ENCODE measurements at places on chromosomes 13 and 19.

- DNase-seq, result no peak
Observed at GRCh38 chr13:24225930-24226329, 65.4 kb downstream of the SPATA13 start.

DNA sequence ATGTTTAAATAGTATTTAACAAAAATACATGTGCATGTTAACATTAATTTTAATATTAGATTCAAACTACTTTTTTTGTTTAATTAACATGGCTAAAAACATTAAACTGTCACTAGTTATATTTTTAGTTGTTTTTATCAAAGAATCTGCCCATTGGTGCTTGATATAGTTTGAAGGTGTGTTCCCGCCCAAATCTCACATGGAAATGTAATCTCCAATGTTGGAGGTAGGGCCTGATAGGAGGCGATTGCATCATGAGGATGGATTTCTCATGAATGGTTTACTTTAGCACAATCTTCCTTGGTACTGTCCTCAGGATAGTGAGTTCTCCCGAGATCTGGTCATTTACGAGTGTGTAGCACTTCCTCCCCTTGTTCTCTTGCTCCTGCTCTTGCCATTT, 2459.4 kb downstream of the PCDH9 start:
- DNase-seq, result no peak

- DNase-seq, result peak; percentile 20
Observed at GRCh38 chr19:58569191-58569942, 3.8 kb downstream of the MZF1 start.

GRCh38 chr19:38076337-38076736, 147.7 kb downstream of the DPF1 start:
- DNase-seq, result no peak

DNA sequence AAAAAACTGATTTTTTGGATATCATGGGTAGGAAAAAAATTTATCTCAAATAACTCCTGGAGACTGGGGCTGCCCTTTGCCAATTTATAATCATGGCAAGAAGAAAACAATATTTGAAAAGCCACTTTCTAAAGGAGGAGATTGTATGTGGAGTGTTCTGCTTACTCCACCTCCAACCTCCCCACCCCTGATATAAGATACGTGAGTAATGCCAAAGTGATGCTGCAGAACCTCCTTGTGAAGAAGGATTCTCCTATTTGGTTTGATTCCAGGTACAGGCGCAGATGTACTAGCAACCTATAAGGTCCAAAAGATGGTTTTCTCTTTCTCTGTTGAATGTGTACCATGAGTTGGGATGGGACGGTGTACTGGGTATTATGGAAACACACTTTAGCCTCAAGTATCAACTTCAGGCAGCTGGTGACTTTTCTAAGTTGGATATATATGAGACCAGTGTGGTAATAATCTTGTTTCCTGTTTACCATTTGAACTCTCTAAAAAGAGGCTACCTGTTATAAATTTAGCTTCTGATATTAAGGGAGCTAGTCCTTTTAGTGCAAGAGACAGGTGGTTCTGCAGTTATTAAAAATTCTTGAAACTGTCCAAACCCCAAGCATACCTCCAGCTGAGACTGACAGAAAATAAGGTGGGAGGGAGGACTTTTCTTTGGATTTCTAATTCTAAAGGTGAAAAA, 724.0 kb upstream of the MIR17HG start:
- DNase-seq, result no peak

DNA sequence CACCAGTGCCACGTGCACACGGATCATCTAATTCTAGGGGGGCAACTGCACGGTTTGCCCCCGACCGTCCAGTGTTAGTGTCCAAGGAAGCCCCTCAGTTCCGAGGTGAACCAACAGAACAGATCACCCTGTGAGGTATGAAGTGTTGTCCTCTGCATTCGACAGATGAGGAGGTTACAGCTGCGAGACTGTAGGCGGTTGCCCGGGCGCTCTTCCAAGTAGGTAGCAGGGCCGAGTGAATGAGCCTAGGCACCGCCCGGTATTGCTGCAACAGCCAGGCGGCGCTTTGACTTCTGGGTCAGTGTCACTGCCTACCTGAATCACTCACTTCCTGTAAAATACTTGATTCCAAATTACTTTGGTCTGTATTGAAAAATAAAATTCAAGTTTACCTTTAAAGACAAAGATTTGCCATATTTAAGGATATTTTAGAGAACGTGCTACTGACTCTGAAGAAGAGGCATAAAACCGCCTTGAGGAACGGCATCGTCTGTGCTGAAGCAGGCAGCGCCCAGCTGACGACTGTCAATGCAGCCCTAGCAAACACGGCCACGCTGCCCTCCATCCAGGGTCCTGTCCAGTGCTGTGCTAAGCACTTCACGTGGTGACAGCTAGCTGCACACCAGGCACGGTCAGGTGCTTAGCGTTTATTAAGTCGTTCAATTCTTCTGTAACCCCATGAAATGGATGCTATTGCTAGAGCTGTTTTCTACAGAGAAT, 19.3 kb upstream of the RASA3 start:
- no peak for DNase-seq

DNA sequence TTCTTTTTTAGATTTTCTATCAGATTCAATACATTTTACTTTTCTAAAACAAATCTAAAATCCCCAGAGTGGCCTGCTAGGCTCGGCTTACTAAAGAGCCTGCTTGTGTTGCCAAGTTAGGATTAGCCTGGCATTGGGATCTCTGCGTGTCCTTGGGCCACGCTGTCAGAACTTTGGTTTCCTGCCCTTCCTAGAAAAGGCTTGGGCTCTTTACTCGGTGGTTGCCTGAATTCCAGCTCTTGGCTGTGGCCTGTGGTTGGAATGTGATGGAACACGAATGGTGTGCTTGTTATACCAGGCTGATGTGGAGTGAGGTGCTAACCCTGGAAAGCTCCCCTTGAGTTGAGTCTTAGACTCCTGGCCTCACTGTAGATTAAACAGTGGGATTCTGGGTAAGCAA, 8.5 kb downstream of the SPATA13 start:
- no peak for DNase-seq

GRCh38 chr19:17431417-17431816, 11.6 kb downstream of the MVB12A start:
- DNase-seq, result no peak

GRCh38 chr19:1350867-1351266, 32.8 kb upstream of the NDUFS7 start:
- DNase-seq, result no peak

DNA sequence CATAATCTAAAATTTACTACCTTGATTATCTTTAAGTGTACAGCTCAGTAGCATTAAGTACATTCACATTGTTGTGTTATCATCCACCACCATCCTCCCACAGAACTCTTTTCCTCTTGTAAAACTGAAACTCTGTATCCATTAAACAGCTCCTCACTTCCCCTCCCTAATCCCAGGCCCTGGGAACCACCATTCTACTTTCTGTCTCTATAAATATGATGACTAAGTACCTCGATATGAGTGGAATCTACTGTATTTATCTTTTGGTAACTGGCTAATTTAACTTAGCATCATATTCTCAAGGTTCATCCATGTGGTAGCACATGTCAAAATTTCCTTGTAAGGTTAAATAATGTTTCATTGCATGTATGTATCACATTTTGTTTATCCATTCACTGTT, 49.0 kb upstream of the POMP start:
- no peak for DNase-seq

DNA sequence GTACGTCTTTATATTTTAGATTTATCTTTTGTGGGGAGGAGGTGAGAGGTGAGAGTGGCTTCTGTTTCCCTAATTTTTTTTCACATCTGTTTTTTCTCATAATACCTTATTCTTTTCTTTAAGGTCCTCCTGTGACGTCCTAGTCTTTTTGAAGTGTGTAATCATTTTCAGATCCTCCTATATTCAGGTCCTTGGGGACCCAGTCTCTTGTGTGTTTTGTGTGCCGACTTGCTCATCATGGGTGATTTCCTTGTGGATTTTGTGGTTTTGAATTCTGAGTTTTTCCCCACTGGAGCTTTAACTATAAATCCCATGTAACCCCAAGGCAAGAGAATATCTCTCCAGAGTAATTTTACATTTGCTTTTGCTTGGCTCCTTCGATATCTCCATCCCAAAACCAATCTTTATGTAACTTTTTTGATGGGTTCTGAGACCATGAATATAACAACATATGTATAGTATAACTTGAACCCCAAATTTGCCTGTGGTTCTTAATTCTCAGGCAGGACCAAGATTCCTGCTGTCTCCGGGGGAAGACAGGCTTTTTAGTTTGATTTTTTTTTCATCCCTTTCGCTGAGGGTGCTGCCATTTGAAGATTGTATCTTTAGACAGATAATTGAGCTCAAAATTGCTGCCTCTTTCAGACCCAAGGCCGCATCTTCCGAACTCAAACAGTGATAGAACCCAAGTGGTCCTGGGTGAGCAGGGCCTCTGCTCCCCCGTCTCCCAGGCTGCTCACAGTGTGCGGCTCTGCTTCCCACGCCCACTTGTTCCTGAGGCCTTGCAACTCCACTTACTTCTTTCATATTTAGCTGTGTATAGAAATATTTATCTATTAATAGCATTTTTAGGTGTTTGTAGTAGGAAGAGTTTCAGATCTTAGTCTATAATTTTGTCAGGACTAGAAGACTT, 59.1 kb upstream of the GPR183 start:
- DNase-seq, result no peak

- no peak for DNase-seq
Observed at GRCh38 chr13:105083992-105084391, 1451.5 kb downstream of the EFNB2 start.

DNA sequence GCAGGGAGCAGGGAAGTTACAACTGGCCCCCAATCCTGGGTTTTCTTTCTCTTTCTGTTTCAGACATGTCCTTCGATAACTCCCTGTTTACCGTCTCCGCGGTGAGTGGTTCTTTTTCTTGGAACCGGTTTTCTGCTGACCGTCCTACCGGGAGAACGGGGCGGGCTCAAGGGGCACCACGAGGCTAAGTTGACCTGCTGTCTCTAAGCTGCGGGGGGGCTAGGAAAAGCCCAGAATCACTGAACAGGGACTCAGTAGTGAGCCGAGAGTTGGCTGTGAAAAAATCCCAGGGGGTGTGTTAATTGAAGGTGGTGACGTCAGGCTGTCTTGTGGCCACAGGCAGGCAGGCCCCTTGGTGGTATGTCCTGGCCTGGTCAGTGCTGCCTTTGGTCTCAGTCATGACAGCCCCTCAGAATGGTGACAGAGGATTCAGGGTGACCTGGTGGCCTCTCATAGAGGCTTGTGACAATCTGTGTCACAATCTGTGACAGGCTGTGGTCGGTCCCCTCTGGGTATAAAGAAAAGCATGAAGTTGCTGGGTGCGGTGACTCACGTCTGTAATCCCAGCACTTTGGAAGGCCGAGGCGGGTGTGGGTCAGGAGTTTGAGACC, 8.1 kb upstream of the CARM1 start:
- DNase-seq, result no peak

DNA sequence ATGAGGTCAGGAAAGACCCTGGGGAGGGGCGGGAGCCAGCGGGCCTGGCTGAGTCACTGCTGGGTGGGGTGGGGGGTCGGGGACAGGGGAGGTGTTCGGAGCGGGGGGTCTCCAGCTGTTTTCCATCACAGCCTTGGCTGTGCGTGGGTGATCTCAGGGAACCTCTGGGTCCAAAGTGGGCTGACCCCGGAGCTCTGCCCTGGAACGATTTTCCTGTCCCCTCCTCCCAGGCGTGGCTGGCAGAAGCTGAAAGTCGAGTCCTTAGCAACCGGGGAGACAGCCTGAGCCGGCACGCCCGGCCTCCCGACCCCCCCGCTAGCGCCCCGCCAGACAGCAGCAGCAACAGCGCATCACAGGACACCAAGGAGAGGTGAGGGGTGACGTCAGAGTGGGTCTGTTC, 10.6 kb downstream of the TRIP10 start:
- no peak for DNase-seq

DNA sequence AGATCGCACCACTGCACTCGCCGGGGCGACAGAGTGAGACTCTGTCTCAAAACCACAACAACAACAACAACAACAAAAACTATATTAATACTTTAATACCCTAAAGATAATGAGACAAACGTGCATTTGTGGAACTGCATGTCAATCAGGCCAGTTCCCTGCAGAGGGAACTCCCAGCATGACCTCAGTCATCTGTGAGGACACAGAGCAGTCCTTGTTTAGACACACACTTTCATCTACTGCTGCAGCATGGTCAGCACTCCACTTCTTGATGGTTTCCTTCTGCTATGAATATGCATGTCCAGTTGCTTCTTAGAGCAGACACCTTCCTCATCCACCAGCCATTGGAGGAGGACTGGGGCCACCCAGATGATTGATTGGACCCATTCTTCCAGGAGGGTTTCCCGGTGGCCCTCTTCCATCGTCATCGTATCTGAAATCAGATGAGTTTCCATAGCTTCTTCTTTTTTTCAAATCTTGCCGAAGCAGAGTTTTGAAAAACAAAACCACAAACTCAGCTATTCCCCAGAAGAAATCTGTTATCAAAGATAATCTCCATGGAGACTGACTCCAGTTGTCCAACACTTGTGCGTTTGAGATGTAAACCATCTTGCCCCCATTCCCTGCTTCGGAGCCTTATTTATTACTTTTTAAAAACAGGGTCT, 26.5 kb downstream of the ZNF607 start:
- DNase-seq, result peak; percentile 70

- DNase-seq, result no peak
Observed at GRCh38 chr19:52142001-52142595, 2.4 kb upstream of the ZNF616 start.

DNA sequence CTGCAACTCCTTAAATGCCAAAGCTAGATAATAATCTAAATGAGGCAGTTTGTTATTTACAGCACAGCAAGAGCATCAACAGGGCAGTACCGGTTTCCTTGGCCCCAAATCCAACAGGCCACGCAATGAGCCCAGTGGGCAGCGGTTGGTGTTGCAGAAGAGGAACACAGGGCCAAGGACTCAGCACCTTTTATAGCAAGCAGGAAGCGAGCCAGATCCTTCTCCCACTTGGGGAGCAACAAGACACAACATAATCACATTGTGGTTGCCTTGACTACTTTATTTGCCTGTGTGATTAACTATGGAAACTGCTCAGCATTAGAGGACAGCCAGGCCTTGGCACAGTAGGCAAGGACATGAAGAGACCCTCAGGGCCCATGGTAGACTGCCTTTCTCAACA, 67.1 kb upstream of the HTR2A start:
- DNase-seq, result no peak

DNA sequence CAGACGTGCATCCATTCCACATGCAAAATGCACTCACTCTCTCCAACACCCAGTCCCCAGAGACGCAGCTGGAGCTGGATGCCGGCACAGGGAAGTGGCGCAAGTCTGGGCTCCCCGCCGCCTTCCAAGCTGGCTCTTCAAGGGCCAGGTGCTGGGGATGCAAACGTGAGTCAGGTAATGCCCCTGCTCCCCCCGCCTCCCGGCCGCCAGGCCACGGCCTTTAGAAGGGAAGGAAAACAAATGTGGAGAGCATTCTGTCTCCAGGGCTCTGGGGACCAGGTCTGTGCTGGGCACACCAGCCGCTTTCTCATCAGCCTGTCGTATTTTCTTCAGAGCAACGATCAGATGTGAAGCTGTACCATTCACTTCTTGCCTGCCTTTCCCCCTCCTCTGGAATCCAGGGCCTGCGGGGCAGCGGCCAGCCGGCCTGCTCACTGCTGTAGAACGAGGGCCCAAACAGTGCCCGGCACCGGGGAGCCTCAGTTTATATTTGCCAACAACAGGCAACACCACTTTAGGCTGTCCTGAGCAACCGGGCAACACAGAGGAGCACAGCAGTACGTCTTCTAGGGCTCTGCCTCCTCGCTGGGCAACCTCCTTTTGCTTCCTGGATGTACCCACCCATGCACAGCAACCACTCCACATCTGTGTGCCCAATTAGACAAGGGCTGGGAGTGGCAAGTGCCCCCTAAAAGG, 3.8 kb downstream of the RAB20 start:
- DNase-seq, result no peak

GRCh38 chr13:43272851-43273250, 249.5 kb downstream of the DNAJC15 start:
- DNase-seq, result no peak

GRCh38 chr13:86906127-86906874, 764.9 kb upstream of the SLITRK5 start:
- no peak for DNase-seq

Measured in dorsolateral prefrontal cortex (tissue), 122 donors.